SK-N-SH (cell line): ENCODE measurements at places on chromosomes 7 and 10. TPM values are rescaled to one million over a fixed set of nuclear protein-coding genes. Genes with fewer than 3 reads are reported as not detected.

The ACBD7 gene
- 0.54 and 0.92 TPM in 2 replicates for polyA plus RNA-seq

The CALML5 gene
- polyA plus RNA-seq = not detected in 2 replicates

The THSD7A gene
- 0.16 and 0.49 TPM in 2 replicates for polyA plus RNA-seq

The CRYGN gene
- not detected in 2 replicates for polyA plus RNA-seq

The MET gene
- 38.7 and 61.6 TPM in 2 replicates for polyA plus RNA-seq

The MUC12 gene
- polyA plus RNA-seq = 0.18 TPM in 1 of 2 replicates, not detected in the other

The UFSP1 gene
- polyA plus RNA-seq = 4.5 and 5.6 TPM in 2 replicates

The MYO1G gene
- 0.05 and 0.10 TPM in 2 replicates for polyA plus RNA-seq

The IQCE gene
- 14.4 and 15.1 TPM in 2 replicates for polyA plus RNA-seq

The DYDC2 gene
- 0.08 and 0.10 TPM in 2 replicates for polyA plus RNA-seq
